Activated CD8-positive, alpha-beta memory T cell treated with anti-CD3 and anti-CD28 coated beads for 48 hours (primary cell): ENCODE measurements at places on chromosomes 16 and 17.

DNA sequence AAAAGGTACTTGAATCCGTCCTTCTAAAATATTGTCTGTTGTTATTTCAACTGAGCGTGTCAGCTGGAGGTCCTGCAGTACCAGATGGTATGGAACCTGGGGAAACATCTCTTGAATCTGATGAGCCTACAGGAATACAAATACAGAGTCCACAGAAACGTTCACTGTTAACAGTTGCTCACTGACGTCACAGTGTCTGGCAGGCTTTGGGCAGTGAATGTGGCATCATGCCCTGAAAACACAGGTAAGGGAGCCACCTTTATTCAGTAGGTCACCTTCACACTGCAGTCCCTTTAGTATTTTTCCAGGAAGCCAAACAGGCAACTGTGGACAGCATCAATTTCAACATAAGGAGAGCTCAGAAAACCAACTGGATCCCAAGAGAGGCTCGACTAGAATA is 56.1 kb downstream of the AMFR start:
- DNase-seq: no peak

DNA sequence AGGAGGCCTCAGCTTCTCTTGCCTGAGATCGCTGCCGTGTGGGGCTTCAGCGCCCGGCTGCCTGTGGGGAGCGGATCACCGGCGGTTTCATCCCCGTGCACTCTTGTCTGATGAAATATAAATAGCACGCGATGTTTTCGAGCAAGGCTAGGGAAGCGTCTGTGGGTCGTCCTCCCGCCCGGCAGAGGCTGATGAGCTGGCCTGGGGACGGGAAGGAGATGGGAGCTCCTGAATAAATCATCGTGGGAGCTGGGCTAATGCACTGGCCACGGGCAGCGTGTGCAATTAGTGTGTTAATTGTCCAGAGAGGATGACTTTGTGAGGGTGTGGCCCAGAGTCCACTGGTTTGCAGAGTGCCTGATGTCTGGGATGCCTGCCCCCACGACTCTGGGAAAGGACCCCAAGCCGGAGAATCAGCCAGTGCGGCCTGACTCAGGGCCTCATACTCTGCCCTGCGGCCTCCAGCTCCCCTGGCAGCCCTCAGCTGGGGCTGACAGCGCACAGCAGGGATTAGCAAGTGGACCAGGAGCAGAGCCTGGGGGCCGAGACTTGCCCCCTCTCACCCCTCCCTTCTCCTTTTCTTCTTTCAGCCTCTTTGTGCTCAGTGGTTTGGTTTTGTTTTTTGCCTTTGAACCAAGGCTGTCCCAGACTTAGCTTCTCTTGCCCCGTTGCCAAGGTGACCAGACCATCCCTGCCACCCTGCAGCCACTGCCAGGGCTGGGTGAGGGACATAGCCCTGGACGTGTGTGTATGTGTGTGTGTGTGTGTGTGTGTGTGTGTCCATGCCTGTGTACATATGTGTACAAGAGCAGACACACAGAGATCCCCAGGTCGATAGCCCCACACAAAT is 21.4 kb downstream of the KCNJ12 start:
- no peak for DNase-seq

DNA sequence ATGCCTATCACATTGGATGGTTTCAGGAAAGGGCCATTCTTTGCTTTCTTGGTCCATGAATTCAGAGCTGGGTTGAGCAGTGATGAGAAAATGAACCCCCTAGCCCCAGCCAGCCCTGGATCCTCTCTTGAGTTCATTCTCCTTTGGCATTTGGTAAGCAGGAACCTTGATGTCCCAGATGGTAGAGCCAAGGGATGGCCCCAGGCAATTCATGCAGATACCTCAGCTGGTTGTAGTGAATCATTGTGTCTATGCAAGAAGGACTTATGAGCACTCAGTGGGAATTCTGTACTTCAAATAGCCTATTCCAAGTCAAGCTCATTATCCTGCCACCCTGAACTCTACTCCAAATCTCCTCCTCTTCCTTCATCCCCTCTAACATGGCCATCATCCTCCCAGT is 412.7 kb downstream of the UTP18 start:
- DNase-seq: no peak

DNA sequence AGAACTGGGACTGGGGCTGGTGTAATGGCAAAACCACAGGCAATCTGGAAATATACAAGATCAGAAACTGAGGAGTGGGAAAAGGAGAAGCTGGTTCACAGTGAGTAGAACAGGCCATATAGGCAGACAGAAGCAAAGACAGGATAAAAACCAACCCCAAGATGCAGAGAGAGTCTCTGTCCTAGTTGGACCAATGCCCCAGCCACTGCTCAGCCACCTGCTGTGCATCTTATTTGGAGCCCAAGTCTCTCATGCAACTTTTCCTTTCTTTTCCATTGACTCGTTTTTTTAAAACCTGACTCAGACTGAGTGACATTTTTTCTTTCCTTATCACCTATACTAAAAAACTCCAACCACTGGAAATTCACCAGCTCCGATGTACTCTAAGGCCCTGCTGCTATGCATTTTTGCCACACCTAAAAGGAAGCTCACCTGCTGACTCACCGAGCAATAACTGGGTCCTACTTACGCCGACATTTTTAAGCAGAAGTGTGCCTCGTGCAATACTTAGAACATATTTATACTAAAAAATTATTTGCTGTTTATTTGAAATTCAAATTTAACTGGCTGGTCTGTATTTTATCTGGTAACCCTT is 100.8 kb upstream of the XYLT1 start:
- DNase-seq: no peak

DNA sequence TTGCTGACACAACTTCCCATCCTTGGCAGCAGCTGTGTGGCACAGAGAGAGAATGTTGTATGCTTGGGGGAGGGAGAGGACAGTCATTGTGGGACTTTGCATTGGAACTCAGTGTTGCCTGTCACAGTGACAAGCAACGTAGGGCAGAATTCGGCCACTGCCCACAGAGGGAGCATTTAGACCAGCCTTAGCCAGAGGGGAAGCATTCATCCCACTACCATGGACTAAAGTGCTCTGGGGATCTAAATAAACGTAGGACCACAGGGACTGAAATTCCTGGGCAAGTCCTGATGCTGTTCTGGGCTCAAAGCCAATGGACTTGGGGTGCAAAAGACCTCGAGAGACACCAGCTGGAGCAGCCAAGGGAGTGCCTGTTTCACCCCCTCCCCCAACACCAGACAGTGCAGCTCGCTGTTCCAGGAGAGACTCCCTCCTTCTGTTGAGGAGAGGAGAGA is 44.9 kb downstream of the ABCA8 start:
- DNase-seq: no peak

GRCh38 chr16:86455640-86456039 is 54.7 kb upstream of the FOXF1 start:
- no peak for DNase-seq

DNA sequence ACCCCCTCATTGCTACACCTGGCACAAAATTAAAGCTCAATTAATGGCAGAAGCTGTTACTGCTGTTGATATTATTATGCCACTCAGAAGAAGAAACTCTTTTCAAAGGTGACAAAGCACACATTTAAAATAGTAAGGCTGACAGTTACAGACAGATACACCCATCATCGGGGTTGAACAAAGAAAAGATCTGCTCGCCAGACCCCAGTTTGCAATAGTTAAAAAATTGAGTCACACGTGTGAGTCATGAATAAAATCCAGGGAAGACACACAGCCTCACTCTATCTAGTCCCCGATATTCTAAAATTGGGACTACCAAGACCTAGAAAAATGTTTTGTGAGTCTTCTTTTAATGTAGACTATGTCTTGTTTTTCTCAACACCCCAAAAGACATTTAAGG is 330.0 kb upstream of the SOX9 start:
- DNase-seq: no peak

DNA sequence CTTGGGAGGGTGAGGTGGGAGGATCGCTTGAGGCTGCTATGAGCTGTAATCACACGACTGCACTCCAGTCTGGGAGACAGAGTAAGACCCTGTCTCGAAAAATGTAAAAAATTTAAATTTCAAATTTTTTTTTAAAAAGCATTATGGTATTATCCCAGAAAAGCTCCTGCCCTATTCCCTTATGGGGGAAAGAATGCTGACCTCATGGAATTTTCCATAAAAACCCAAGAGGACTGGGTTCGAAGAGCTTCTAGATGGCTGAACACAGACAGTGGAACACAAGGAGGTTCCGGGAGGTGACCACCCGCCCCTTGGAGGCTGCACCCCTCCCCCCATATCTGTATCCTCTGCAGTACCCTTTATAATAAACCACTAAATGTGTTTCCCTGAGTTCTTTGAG is 4.0 kb downstream of the EIF4A3 start:
- DNase-seq: no peak

DNA sequence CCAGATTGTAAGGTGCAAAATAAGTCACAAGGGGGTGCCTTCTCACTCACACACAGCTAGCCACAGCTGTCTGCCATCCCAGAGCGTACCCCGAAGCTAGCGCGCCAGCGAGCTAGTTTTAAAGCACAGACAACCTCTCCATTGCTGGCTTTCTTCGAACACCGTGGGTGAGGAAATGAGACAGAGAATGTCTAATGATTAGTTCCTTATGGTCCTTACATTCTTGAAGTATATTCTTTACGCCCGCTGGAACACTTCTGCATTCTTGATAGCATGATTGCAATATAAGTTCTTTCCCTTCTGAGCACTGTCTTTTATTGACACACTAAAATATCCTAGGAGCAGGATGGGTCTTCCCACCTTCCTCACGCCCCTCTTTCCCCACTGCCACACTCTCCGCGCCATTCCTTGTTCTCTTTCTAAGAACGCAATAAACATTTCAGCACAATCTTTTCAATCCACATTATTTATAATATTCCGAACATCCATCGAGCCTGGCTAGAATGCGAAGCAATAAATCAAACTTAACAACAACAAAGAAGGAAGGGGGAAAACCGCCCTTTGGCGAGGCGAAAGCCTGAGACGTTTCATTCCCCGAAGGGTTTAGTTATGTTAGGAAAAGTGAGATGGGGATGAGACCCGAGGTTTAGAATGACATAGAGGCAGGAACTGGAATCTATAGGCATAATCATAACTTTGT is 251.3 kb downstream of the NTN1 start:
- DNase-seq: no peak

DNA sequence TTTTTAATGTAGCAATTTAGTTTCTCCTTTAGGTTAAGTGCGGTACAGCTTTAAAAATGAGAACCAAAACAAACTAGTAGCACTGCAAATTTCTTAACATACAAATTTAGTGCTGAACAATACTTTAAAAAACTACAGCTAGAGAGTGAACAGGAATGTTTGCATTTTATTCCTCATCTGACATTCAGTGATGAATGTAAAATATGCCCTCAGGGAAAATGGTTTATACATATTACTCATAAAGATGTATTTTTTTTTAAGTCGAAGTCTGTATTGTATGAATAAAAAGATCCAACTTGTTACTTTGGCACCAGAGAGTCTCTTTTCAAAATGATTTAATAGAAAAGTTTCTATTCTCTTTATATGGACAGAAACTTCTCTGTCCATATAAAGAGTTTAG is 96.8 kb downstream of the BRIP1 start:
- DNase-seq: no peak

DNA sequence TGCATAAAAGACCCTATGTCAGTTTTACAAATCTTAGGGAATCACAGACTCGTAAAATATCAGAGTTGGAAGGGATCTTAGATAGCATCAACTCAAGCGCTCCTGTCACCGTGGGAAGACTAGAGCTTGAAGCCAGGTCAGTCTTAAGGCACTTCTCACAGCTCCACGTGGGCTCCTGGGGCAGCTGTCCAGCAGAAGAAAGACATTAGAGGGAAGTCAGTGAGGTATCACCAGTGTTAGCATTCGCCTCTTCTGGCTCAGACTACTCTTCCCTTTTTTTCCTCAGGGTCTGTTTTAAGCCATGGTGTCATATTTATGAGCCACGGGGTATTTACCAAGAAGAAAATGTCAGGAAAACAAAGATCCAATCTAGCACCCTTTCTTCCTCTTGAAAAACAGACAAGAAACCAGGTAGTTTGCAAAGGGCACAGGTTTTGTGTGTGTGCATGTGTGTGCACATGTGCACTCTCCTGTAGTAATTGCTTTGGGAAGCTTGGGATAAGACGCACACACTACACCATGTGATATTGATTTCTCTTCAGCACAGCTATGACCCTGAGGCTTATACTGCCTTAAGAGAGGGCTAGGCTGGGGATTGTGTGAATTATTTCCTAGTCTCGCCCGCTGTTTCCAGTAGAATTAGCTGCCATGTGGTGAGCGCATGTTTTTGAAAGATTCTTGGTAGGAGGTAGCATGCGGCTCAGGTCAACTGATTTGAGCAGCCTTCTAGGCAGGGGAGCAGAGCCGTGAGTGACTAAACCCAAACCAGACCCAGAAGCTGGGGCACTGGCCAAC is 61.0 kb upstream of the ELAC2 start:
- no peak for DNase-seq

DNA sequence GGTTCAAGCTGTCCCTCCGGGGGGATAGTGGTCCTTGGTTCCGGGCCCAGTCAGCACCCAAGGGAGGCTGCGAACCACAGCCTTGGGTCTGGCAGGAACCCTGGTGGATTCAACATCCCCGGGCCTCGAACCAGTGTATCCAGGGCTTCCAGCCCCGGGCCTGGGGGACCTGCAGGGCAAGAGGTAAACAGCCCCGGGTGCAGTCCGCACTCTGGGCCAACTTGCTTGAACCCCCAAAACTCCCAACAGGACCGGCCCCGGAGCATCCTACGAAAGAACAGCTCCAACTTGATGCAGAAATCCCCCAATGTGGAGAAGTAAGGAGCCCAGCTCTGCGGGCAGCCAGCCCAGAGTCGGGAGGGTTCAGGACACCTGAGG is 1.5 kb upstream of the NEURL4 start:
- no peak for DNase-seq

DNA sequence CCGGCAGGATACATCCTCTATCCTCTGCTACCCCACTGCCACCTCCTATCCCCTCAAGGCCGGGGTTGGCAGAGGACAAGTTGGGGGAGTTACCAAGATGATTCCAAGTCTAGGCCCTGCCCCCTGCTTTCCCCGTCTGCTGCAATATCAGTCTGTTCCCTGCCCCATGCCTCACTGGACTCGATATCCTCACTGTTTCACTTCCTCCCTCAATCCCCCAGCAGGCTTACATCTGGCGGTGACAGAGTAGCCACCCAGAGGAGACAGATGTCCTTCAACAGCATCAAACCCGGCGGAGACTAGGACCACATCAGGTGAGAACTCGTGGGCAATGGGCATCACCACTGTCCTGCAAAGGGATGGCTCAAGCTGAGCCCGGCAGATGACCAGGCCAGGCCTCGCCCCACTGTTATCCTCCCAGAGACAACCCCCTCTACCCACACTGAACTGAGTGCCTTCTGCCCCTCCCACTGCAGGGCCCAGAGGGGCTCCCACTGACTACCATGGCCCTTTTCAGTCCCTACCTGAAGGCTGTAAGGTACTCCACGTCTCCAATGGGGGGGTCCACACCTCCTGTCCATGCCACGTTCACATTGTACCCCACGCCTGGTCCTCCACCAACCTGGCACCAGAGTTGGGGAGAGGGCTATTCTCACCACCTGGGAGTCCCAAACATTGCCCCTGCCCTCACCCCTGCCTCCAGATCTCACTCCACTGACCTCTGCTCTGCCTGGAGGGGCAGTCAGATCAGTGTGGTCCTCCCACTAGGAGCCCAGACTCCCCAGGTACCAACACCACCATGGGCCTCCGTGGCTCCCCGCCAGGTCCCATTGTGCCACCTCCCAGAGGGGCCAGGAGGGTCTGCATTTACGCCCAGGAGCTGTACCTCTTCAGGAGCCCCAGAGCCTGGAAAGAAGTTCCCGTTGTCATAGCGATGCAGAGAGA is 9.6 kb downstream of the G6PC3 start:
- no peak for DNase-seq

GRCh38 chr16:10752843-10753523 is 9.3 kb downstream of the NUBP1 start:
- DNase-seq: no peak
